Stimulated activated CD8-positive, alpha-beta memory T cell treated with anti-CD3 and anti-CD28 coated beads, Interleukin-4, amount 100 ng/mL, for 24 hours (primary cell): ENCODE measurements at places on chromosomes 12 and 14.
A peak's percentile ranks its signal among the peaks of the same experiment; 100 is the strongest.

DNA sequence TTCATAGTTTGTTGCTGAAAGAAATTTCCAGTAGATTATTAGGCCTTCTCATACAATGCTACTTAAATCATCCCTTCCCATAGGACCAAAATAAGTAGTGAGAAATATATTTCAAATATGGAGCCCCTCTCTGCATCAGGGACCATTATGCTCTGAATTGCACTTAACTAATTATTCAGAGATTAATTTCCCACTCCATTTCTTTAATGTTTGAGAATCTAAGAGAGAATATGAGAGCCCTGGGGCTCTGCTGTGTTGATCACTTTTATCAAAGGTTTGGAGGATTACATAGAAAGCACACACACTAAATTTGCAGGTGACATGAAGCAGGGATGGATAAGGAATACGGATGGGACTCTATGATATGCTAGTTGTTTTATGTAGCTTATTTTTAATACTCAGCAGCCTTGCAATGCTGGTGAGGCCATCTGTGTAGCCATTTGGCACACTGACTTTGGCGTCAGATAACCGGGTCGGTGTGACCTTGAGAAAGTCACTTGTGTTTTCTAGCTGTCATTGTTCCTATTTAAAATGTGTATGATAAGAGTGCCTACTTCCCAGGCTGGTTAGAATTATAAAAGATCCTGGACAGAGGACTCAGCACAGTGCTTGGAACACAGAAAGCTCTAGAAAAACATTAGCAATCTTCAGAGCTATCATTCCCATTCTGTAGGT lies 49.9 kb upstream of the FBXO21 start:
- no peak for DNase-seq

DNA sequence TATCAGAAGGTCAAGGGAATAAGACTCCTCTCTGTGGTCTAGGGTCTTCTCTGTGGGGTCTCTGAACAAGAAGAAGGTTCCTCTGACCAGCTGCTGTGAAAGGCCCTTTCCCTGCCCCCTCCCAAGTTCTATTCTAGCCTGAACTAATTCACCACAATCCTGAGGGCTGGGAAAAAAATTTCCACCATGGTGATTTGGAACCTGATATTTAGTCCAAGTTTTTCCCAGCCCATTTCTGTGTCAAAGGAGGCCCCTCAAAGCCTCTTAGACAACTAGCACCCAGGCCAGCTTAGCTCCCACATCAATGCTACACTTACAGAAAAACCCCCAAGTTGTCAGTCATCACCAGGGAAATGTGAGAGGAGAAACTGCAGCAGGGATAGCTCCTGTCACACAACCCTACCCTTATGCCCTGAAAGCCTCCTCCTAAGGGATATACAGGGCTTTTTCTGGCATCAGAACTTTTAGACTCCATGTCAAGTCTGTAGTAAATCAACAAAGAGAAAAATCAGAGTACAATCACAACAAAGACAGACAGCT lies 4.5 kb downstream of the FMNL3 start:
- no peak for DNase-seq

DNA sequence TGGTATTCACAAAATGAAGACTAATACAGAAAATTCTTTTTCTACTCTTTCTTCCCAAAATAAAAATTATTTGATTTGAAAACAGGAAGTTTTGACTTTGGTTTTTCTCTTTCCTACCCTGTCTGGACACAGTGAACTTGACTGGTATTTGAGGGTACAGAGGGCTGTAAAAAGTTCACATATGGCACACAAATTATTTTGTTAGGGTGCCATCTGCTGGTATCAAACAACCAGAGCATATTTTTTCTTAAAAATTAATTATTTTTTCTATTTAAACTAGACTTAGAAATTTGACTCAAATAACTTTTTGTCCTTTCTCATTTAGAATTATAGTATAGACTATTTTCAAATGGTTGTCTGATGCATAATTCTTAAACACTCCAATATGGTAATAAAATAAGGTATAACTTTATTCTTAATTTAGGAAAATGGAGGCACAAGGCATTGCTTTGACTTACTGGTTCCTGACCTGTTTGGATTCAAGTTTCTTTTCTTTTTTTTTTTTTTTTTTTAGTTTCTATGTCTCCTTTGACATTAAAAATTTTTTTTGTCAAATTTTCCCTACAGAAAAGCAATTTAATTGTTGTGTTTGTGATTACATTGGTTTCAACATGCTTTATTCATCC lies 390.6 kb downstream of the PRKD1 start:
- DNase-seq = no peak

DNA sequence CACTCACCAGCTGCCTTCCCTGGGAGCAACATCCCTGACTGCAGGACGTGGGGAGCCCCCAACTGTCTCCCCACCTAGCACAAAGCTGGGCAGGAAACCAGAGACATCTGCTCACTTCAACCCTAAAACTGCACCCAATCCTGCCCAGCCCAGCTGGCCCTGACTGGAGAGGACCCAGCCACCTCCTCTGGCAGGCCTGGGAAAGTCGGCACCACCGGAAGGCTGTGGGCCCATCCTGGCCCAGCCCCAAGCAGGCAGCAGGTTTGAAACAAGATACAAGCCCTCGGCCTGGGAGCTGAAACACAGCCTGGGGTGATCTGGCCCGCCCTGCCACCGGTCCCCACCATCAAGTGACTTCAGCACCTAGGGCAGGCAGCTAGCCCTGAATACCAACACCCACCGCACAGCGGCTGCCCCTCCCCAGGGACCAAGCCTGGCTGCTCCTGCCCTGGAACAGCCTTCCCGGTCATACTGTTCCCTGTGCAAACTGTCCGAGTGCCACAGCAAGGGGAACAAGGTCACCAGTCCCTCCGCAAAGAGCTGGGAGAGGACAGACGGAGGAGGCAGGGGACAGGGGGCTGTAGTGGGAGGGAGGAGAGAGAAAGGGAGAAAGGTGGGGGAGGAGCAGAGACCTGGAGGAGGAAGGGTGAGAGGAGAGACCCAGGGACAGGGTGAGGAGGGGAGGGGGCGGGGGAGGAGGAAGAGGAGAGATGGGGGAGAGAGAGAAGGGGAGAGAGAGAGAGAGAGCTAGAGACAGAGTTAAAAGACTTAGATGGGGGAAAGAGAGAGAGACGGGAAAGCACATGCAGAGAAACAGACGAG lies 115.7 kb downstream of the RFLNA start:
- no peak for DNase-seq

DNA sequence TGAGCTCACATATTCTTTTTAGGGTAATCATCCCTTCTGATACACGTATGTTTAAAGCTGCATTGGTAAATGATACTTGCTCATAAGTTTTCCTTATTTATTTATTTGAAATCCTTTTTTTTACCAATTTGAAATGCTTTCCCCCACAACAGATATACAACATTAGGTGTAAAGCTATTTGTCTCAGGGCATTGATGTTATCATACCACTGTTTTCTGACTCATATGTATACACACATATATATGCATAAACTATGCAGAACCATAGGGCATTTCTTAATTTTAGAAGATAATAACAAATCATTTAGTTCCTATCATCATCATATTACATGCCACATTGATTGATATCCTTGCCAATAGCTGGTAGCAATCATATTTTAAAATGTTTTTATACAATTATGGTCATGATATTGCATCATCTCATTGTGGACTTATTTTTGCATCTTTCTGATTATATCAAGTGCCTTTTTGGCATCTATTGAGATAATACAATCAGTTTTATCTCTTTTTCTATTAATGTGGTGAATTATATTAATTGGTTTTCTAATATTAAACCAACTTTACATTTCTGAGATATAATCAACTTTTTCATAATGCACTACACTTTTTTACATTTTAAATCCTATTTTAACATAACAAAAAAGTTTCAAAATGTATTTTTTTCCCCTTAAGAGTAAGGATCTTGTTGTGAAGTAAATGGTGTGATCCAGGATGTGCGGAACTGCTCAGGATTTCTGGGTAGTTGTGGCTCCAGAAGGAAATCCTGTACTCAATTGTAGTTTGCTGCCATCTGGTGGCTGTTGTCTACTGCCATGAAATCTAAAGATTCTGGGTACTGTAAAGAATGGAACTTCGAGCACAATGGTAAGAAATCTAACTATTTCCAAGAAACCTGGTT lies 16.7 kb downstream of the OR9K2 start:
- peak; percentile 2 for DNase-seq

DNA sequence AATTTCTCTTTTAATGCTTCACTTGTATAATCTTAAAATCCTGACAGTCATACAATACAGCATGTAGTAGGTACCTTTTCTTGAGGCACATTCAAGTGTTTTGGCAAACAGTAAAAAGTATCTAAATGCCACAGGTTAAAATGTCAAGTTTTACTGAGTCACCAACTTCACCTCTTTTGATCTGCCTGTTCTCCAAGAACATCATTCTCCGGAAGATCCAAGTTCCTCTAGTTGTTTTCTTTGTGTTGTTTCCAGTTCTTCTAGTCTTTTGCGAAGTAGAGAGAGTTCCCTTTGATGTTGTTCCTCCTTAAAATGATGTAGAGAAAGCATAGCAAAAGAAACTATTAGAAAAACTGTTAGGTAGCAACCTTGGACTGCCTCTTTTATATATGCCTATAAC lies 151.1 kb downstream of the CEP83 start:
- no peak for DNase-seq

DNA sequence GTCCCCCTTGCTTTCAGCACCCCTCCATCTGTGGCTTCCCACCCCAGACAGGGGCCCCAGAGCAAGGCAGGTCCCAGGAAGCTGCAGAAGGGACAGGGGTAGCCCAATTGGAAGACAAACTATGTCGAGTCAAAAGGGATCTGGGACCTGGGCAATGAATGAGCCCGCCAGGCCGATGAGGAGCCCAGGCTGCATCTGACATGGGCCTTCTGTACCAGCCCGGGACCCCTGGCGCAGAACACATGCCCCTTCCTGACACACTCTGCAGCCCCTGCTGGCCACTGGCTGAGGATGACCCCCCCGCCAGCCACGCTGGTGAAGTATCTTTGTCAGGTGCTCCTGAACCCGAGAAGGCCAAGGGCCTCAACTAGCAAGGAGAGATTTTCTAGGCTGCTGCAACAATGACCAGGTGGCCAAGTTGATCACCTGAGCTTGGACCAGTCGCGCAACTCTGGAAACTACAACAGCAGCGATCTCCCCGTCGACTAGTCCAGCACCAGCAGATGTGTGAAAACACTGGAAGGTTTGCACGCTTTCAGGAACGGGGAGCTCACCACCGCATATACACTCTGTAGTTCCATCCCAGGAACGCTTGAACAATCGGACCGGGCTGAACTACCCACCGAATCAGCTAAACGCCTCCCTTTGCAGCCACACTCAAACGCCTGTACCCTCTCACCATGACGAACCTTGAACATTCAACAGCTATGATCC lies 119.0 kb downstream of the NCOR2 start:
- no peak for DNase-seq

DNA sequence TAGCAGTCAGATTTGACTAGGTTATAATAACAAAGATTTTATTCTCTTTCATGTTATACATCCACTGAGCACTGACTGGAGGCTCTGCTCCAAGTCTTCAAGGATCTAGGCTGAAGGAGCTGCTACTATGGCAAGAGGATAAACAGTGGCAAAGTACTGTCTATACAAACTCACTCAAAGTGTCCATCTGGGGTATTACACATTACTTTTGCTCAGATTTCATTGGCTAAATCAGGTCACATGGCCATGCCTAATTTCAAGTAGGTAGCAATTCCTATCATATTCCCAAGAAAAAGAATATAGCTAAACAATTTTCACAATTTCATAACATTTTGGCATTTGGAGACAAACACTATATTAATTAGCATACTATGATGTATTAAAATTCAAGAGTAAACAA lies 40.9 kb downstream of the CDK17 start:
- no peak for DNase-seq

GRCh38 chr14:76123426-76124225 lies 28.1 kb upstream of the GPATCH2L start:
- no peak for DNase-seq

GRCh38 chr14:24908592-24909236 lies 141.2 kb downstream of the STXBP6 start:
- no peak for DNase-seq

GRCh38 chr12:8612629-8613028 lies at the start of gene AICDA:
Gene AICDA (minus strand): TSS chr12:8612859. CDS start chr12:8612767, 92 bp downstream.
- no peak for DNase-seq

GRCh38 chr14:35985474-35986218 lies 159.5 kb downstream of the BRMS1L start:
- DNase-seq = no peak

GRCh38 chr12:51683763-51684357 lies 92.8 kb downstream of the SCN8A start:
- DNase-seq = no peak

GRCh38 chr12:116964054-116965050 lies 53.6 kb downstream of the FBXW8 start:
- no peak for DNase-seq

- DNase-seq = no peak
Observed at GRCh38 chr12:85836197-85837090, at the start of gene RASSF9. Gene RASSF9 (minus strand): TSS chr12:85836409. CDS start chr12:85836201, 208 bp downstream.

GRCh38 chr12:9792961-9793617 lies 32.4 kb upstream of the CD69 start:
- no peak for DNase-seq

DNA sequence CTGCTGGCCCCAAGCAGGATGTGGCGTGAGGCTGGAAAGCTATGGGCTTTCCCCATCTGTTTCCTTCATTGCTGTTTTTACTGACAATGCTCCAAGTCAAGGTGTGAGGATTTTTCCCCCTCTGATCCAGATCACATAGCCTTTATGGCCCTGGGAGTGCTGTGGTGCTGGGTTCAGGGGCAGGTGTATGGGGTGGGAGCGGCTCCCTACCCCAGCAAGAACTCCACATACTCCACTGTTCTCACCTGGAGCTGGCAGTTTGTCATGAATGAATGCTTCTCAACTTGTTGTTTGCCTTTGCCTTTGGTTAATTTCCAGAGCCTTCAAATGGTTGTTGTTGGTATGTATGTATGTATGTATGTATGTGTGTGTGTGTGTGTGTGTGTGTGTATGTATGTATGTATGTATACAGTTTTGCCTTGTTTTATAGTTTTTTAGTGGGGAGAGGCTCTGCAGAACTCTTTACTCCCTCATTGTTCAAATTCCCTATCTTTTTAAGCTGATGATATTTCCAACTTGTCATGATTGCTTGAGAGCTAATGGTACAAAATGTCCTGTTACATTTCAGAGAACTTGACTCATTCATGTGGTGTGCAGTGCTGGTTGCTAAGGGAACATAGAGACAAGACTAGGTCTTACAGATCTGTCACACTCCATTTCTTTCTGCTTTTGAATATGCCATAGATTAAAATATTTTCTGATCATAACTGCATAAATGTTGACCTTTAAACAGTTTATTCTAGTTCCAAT lies 36.6 kb upstream of the ASPG start:
- no peak for DNase-seq
